Left lung (tissue), 14 donors: ENCODE measurements at places on chromosomes 5 and 9. TPM values are rescaled to one million over a fixed set of nuclear protein-coding genes. Genes with fewer than 3 reads are reported as not detected.

DNA sequence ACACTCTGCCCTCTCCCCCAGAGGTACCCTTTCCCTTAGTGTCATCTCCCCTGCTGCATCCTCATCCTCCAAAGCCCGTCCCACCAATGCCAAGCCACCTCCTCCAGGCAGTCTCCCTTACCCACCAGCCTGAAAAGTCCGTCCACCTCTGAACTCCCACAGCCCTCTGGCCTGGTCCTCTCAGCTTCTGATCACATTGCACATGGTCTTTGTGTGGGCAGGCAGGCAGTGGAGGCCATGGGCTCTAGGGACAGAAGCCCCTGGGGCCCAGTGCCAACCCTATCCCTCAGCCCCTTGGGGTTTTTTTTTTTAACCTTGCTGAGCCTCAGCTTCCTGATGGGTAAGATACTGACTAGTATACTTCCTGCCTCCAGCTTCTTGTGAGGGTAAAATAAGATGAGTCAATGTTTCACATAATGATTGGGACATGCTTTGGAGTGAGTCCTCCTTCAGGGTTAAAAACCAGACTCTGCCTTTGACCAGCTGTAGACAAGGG is 19.4 kb downstream of the CSF1R start:
- H3K4me3 ChIP-seq, result no peak overlapping the region
- peak; percentile 28 for DNase-seq
- H3K36me3 ChIP-seq, result peaks cover 28% of the 10 kb centered on the region
- H3K27me3 ChIP-seq, result no peaks in the 10 kb centered on the region

DNA sequence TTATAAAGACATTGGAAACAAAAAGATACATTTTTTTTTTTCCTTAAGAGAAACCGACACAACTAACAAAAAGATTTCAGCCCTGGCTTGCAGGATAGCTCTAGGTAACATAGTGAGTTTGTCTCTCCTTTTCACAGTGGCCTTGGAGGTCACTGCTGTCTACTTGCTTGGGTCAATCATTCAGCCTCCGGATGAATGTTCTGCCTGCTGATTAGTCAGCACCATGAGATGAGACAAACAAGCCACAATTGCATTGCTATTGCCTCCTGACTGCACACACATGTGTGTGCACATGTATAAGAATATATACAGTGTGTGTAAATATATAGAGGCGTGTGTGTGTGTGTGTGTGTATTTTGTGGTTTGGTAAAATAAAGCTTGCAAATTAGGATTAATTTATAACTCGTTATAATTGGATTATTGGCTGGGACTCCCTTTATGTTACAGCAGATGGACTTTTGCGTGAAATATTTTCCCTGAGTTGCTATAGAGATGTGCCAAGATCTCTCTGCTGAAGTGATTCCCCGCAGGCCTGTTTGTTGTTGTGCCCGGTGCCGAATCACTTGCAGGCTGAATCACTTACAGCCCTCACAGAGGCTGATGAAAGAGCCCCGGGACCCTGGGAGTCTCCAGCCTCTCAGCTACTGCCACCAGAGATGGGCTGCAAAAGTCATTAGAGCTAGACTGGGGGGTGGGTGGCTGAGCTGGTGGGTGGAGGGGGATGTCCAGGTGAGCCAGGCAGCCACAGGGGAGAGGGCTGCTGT is 161.2 kb downstream of the FGF18 start:
- H3K36me3 ChIP-seq, result no peaks in the 10 kb centered on the region
- no peak overlapping the region for H3K4me3 ChIP-seq
- no peak overlapping the region for H3K27ac ChIP-seq
- no peaks in the 10 kb centered on the region for H3K4me1 ChIP-seq
- DNase-seq, result no peak

DNA sequence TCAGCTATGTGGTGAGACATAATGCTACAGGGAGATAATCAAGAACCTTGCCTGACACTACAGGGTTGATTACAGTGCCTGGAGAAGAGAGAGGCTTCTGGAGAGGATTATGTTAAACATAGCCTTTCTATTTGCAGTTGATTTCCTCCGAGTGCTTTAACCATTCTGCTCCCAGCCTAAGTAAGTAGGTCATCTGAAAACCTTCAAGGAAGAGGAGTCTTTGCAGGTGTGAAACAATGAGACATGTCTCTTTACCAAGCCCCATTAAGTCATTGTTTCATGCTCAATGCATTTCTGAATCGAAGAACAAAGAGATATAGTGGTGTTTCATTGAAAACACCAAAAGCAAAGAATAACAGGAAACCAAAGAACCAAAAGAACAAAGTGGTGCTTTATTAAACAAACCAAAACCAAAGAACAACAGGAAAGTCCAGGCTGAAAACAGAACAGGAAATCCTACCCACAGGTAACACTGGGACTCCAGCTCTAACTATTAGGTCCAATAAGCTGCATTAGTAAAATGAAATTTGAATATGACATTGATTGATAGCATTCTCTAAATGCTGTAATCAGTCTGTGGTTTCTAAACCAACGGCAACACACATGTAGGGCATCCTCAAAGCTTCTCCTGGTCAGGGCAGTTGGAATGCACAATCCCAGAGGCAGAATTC is 113.3 kb upstream of the SPATA31D4 start:
- H3K4me3 ChIP-seq, result no peak overlapping the region
- H3K27me3 ChIP-seq, result no peaks in the 10 kb centered on the region
- DNase-seq, result no peak
- H3K36me3 ChIP-seq, result no peaks in the 10 kb centered on the region
- no peaks in the 10 kb centered on the region for H3K4me1 ChIP-seq
- no peak overlapping the region for H3K27ac ChIP-seq

GRCh38 chr5:57903458-57903857 is 420.8 kb upstream of the ACTBL2 start:
- H3K27me3 ChIP-seq, result no peaks in the 10 kb centered on the region
- DNase-seq, result no peak
- H3K4me1 ChIP-seq, result no peaks in the 10 kb centered on the region
- no peak overlapping the region for H3K27ac ChIP-seq
- H3K36me3 ChIP-seq, result no peaks in the 10 kb centered on the region

DNA sequence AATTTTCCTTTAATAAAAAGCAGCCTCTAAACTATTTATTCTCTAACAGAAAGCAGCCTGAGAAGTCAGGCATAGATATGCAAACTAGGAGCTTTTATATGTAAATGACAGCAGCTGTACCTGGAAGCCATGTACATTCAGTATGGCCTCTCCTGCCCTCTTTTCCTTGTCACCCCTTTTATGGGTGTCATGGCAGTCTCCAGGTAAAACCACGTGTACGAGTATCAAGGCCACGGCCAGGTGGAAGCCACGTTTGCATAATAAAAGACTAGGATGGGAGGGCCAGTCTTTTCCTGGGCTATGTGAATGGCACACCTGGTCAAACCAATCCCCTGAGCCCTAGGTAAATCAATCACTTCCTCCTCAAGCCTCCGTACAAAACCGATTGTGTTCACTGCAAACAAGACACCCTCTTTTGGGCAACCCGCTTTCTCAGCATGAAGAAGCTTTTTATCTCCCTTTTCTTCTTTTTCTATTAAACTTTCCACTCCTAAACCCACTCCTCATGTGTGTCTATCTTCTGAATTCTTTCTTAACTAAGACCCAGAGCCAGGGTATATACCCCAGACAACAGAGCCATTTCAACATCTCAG is 419.5 kb upstream of the CTNND2 start:
- no peaks in the 10 kb centered on the region for H3K4me1 ChIP-seq
- no peak overlapping the region for H3K27ac ChIP-seq
- no peak for DNase-seq
- no peaks in the 10 kb centered on the region for H3K36me3 ChIP-seq

DNA sequence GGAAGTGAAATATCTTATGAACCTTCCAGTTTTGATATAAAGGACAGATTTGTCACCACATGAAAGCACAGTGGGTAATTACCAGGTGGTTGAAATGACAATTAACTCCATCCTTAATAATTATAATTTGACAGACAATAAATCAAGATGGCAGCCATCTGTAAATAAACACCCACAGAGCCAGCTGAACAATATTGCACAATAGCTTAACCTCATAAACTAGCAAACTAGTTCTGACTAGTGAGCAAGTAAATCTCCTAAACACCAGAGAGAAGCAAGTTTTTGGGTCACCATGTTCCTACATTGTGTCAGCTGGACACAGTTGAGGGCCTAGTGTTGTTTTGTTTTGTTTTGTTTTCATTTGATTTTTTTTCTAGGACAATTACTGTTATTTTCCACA is 577.4 kb downstream of the ACTL7B start:
- H3K4me1 ChIP-seq, result no peaks in the 10 kb centered on the region
- no peaks in the 10 kb centered on the region for H3K36me3 ChIP-seq
- no peak for DNase-seq
- H3K27ac ChIP-seq, result no peak overlapping the region

- peak; percentile 21 for DNase-seq
- H3K4me3 ChIP-seq, result no peak overlapping the region
- H3K36me3 ChIP-seq, result no peaks in the 10 kb centered on the region
- no peaks in the 10 kb centered on the region for H3K27me3 ChIP-seq
- no peak overlapping the region for H3K27ac ChIP-seq
Measured at GRCh38 chr5:101942321-101942882, 353.7 kb downstream of the SLCO4C1 start.

GRCh38 chr5:43581398-43581797 is 21.6 kb upstream of the NNT start:
- no peak overlapping the region for H3K4me3 ChIP-seq
- H3K27ac ChIP-seq, result no peak overlapping the region
- no peaks in the 10 kb centered on the region for H3K4me1 ChIP-seq
- no peaks in the 10 kb centered on the region for H3K27me3 ChIP-seq
- H3K36me3 ChIP-seq, result no peaks in the 10 kb centered on the region

GRCh38 chr5:24067208-24067607 is 559.8 kb downstream of the PRDM9 start:
- H3K27me3 ChIP-seq, result no peaks in the 10 kb centered on the region
- DNase-seq, result no peak
- H3K4me1 ChIP-seq, result no peaks in the 10 kb centered on the region
- H3K4me3 ChIP-seq, result no peak overlapping the region

GRCh38 chr5:203246-203930 is 12.1 kb downstream of the LRRC14B start:
- H3K27ac ChIP-seq, result no peak overlapping the region
- no peaks in the 10 kb centered on the region for H3K27me3 ChIP-seq
- peaks cover 39% of the 10 kb centered on the region for H3K36me3 ChIP-seq
- no peaks in the 10 kb centered on the region for H3K4me1 ChIP-seq
- no peak overlapping the region for H3K4me3 ChIP-seq

DNA sequence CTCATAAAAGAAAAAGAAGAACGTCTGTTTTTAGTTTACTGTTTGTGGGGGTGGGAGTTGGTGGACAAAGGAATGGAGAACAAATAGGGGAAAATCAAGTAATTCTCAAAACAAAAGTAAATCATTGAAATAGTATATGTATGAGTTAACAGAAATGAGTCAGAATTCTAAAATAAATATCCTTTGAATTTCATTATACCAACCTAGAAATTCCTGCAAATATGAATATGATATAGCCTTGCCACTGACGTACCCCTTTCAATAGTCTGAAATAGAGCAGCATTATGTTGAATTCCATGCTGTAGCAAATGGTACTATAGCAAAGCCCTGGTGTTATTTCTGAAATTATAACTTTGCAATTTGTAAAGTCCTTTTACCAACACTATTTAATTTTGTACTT is 29.6 kb upstream of the DTWD2 start:
- H3K4me1 ChIP-seq, result no peaks in the 10 kb centered on the region
- H3K27ac ChIP-seq, result no peak overlapping the region
- H3K4me3 ChIP-seq, result no peak overlapping the region
- H3K36me3 ChIP-seq, result no peaks in the 10 kb centered on the region
- DNase-seq, result no peak
- no peaks in the 10 kb centered on the region for H3K27me3 ChIP-seq

DNA sequence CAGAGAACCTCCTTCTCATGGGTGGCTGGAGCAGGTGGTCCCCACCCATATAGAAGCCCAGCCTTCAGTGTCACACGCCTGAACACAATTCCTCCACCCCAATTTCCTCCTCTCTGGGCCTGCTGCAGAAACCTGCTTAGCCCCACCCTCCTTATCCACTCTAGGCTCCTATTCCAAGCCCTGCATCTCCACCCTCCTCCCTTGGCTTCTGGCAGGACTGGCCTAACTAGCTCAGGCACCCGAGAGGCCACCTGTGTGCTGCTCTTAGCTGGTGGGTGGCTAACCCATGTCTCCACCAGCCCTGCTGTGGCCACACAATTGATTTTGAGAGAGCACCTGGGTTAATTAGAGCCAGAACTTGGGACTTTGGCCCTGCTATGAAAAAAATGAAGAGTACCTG is 77.3 kb upstream of the ATP10B start:
- no peaks in the 10 kb centered on the region for H3K27me3 ChIP-seq
- DNase-seq, result no peak
- H3K36me3 ChIP-seq, result no peaks in the 10 kb centered on the region
- peaks cover 13% of the 10 kb centered on the region for H3K4me1 ChIP-seq
- no peak overlapping the region for H3K4me3 ChIP-seq

DNA sequence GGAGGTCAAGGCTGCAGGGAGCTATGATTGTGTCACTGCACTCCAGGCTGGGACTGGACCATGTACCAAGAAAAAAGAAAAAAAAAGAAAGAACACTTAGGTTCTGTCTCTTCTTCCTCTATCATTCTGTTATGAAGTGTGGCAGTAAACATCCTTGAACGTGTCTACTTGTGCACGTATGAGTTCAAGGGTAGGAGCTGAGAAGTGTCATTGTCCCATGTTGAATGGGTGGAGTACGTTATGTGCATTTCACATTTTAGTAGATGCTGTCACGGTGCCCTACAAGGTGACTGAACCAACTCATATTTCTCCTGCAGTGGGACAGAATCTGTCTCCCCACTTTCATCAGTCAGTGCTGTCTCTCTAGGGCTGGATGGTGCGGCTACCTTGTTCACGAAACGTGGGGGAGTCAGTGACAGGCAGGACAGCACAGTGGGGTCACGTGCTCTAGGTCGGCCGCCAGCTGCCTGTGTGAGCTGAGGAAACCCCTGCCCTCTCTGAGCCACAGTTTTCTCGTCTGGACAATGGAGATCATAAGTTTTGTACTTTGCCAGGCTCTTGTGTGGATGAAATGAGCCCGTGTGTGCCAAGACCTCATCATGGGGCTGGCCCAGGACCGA is 47.2 kb downstream of the GTF3C4 start:
- H3K27me3 ChIP-seq, result peaks cover 41% of the 10 kb centered on the region
- H3K36me3 ChIP-seq, result no peaks in the 10 kb centered on the region
- H3K4me3 ChIP-seq, result no peak overlapping the region
- H3K4me1 ChIP-seq, result no peaks in the 10 kb centered on the region

DNA sequence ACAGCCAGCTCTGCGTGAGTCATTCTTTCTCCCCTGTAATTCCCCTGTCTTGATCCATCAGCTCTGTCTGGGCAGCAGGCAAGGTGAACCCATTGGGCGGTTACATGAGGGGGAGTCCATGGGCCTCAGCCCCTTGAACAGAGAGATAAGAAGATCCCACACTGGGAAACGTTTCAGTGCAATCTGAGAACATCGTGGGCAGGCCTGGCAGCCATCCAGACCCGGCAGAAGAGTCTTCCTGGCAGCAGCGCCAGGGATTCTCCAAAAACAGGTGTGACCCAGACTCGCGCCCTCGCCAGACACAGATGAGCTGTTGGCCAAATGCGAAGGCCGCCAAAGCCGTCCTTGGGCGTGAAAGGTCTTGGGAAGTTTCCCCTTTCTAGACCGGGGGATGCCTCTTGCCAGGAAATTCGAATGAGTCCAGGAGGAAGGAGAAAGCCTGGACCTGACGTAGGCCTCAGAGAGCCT is 6.4 kb upstream of the SLC12A7 start:
- no peak overlapping the region for H3K27ac ChIP-seq
- H3K36me3 ChIP-seq, result no peaks in the 10 kb centered on the region
- peaks cover 3% of the 10 kb centered on the region for H3K27me3 ChIP-seq
- no peaks in the 10 kb centered on the region for H3K4me1 ChIP-seq

The SLC6A19 gene
- polyA plus RNA-seq, result 0.28 TPM

The CDKN2B gene
- polyA plus RNA-seq, result 0.14 TPM

The PKD2L2 gene
- 0.35 TPM for polyA plus RNA-seq

The DYNC2I2 gene
- 50.9 TPM for polyA plus RNA-seq

The TAF1L gene
- 0.04 TPM for polyA plus RNA-seq

The ADRA1B gene
- polyA plus RNA-seq, result 0.67 TPM

The THG1L gene
- 26.4 TPM for polyA plus RNA-seq

The AQP3 gene
- 8.0 TPM for polyA plus RNA-seq

The SPARC gene
- polyA plus RNA-seq, result 2,173 TPM

The HSPA4 gene
- polyA plus RNA-seq, result 97.0 TPM
